C1 segment of cervical spinal cord (tissue), 14 donors: ENCODE measurements at places on chromosomes 11 and 22.

DNA sequence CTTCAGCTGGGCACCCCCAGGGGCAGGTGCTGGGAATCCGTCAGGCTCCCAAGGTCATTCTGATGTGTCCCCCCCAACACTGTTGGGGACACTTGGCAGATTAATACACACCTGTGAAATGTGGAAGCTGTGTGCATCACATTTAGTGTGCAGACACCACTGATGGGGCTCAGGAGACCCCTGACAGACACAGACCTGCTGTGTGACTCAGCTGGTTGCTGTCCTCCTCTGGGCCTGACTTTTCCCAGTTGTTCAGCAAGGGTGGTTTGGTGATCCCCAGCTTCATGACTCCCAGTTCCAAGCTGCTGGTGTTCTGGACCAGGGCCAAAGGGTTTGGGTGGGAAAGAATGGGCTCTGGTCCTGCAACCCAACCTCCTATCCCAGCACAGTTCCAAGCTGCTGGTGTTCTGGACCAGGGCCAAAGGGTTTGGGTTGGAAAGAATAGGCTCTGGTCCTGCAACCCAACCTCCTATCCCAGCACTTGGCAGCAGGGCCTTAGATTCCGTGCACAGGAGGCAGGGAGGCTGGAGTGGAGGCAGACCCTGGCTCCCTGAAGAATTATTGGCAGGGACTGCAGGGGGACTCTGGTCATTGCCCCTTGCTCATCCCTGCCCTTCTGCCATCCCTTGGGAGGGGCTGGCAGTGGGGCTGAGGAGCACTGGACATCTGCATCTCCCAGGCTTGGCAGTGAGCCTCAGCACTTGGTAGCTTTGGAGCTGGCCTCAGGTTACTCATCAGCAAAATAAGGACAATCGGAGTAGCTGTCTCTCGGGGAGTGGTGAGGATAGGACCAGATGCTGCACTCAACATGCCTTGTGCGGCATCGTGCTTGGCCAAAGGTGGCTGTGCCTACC, 8.4 kb upstream of the OMP start:
- no peak for DNase-seq

DNA sequence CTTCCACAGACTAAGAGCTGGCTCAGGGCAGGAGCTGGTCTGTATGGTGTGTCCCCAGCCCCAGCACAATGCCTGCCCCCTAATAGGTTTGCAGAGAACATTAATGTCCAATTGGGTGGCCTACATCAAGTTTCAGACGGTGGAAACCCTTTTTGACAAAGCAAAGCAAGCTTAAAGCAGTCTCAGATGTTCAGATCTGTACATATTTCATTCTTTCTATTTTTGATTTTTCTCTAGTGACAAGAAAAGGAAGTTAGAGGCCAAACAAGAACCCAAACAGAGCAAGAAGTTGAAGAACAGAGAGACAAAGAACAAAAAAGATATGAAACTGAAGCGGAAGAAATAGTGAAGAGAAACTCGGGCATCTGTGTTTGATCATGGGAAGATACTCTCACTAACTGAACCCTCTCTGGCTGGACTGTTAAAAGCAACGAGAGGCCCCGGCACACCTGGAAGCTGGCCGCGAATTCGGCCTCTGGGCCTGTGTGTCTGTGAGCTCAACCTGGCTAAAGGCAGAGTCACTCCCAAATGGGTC, 40.5 kb downstream of the NAT10 start:
- DNase-seq, result no peak

- DNase-seq, result no peak
Observed at GRCh38 chr11:10485646-10486045, 30.6 kb downstream of the AMPD3 start.

DNA sequence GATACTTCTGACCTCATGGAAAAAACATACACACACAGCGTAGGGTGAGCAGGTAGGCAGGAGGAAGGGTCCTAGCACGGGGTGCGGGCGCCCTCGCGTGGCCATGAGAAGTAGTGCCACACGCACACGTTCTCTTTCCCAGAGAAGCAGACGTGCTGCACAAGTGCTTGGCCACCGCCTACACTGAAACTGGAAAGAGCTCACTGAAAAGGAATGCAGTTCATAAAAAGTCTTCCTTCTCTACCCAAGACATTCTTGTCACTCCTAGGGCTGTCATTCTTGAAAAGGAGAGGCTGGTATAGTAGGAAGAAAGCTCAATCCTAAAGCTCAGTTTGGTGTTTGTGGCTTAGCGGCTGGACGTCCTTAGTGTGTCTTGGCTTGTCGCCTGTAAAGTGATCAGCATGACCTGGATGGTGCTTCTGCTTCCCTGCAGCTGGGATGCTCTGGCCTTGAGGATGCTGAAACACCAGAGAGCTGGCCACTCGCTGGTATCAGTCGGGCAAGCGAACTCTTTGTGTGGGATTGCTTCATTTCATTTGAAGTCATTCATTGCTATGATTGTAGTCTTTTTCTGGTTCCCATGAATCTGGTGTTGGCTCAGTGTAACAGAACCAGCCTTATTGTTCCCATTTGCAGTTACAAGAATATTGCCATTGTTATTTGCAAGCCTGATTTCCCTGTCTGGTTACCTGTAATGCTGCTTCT, 303.8 kb downstream of the NTM start:
- DNase-seq, result peak; percentile 57

- DNase-seq, result no peak
Observed at GRCh38 chr11:120136356-120136755, 1.6 kb downstream of the TRIM29 start.

DNA sequence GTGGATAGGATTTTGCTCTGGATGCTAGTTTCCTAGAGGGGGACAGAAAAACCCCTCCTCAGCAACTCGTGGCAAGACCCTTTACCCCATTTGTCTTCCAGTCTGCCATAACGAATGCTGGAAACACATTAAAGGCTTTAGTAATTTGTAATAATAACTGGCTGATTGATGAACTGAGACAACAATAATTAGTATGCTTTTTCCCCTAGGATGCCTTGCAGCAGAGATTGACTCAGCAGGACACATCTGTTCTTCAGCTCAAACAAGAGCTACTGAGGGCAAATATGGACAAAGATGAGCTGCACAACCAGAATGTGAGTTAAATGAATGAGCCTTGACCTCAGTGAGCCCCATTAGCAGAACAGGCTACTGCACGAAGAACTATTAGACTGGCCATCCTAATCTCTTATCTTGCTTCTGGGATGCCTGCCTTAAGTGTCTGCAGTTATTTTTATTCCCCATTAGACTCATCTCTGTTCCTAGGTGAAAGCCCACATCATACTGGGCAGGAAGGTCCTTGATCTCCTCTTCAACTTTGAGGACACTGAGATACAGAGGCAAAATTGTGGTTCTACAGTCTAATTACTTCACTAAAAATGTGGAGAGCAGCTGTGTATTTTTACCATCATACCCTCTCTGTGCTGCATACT, 32.9 kb upstream of the DLAT start:
- DNase-seq, result no peak
